ENCODE measurements at places on chromosomes 5 and 9.

DNA sequence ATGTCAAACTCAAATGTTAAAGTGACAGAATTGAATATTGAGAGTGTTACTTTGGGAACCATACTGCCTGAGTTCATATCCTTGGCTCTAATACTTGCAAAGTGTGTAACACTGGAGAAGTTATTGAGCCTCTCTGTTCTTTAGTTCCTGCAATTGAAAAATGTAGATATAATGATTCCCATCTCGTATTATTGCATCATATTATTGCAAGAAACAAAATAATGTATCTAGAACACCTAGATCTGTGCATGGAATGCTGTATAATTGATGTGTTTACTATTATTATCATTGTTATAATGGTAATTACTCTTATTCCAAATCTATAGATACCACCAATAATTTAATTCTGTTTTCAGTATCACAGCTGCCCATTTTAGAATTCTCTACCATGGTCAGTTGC is 310.3 kb downstream of the GABRG2 start:
- DNase-seq = no peak

DNA sequence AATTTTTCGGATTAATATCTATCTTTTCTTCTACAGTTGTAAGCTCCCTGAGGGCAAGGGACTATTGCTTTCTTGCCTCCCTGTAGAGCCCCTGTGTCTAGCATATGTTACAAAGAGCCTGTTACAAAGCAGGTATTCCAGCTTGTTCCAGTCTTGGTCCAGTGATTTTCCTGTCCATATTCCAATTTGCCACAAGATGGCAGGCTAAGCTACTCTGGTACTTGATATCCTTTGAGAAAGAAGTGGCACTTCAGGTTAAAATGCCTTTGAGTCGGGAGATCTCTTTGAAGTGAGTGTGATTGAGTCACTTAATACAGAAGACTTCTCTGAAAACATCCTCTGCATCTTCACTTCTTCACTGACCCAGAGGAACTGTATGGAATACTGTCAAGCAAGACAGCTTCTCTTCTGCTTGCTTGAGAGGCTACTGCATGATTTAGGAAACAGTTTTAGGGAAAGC is 24.5 kb downstream of the CAVIN4 start:
- DNase-seq = peak; percentile 17

DNA sequence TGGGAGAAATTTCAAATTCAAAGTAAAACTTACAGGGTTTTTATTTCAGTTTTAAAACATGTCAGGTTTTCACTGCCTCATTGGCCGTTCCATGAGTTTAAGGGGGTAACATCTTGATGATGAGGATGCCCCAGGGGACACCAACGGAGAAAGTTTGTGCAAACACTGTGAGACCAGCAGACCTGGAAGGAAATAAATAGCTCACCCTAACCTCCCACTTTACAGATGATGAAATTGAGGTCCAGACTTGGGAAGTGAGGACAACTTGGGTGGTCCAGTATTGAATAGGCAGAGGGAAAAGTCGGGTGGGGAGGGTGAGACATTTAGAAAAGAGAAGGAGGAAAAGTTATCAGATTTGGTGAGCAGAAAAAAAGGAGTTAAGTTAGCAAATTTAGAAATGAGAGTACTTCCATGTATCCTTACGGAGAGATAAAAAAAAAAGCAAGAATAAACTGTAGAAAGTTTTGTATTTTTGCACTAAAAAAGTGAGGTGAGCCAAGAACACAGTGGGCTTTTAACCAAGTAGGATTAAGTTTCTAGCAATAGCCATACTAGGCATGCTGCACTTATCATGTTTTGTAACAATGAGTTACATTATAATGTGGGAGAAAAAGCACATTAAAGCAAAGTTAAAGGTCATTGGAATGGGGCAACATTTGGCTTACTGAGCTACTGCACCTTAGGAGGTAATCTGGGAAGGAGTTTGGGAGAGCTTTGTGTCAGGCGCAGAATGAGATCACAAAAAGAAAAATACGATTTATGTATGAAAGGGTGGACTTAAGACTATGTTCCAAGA is 125.1 kb downstream of the GAS1 start:
- DNase-seq = no peak

DNA sequence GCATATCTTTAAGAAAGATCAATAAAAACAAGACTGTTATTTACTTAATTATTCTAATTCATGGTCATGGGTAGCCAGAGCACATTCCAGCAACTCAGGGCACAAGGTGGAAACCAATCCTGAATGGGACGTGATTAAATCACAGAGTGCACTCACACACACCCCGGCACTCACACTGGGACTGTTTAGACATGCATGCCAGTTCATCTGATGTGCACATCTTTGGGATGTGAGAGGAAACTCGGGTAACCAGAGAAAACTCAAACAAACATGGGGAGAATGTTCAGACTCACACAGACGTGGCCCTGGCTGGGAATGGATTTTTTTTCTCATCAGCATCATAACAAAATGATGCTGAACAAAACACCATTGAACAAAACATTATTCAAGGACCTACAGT is 29.4 kb downstream of the SMAD5 start:
- peak; percentile 28 for DNase-seq

DNA sequence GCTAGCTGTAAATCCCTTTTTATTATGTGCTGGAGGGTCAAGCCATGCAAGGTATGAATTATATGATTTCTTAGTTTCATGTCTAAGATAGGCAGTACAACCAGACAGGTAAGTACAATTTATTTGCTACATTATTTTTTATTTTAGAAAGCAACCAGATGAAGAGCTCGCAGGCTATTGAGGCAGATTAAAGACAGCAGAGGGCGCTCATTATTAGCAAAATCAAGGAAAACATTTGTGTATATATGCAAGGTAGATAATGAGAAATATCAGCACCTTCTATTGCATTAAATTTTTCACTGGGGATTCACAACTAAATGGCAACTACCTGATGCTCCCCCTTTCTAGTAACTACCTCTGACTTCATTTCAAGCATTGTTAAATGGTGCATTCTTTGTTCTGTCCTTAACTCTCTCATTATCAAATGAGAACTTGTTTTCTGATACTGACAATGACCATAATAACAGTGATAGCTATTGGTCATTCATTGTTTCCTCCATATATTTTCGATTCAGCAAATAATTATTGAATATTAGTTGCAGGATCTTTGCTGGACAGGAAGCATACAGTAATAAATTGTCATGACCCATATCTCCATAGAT is 8.6 kb downstream of the SCGB3A2 start:
- DNase-seq = peak; percentile 34

Data from kidney glomerular epithelial cell (primary cell).